ENCODE measurements at places on chromosomes 7 and 10.

- no peak for DNase-seq
Observed at GRCh38 chr10:89224739-89225443, 17.8 kb upstream of the CH25H start.

GRCh38 chr10:119542357-119542987 is at the start of gene RGS10:
TSS of gene RGS10 (minus strand) at chr10:119542719. CDS start at chr10:119542638, 81 bp downstream.
- DNase-seq: peak; percentile 95

GRCh38 chr10:34981844-34982243 is 108.3 kb downstream of the CUL2 start:
- no peak for DNase-seq

DNA sequence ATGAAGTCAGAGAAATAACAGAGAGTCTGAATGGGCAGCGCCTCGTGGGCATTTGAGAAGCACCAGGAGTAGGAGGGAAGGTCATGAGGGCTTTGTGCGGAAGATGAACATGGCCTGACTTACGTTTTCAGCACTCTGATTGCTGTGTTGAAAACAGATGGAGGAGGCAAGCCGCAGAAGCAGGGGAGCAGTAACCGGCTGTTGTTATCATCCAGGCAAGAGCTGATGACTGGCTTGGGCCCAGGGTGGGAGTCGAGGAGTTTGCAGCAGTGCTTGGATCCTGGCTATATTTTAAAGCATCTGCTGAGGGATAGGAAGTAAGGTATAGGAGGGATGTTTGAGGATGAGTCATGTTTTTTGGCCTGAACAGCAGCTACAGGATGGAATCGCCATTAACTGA is 12.7 kb upstream of the PDLIM1 start:
- DNase-seq: no peak

- peak; percentile 34 for DNase-seq
Observed at GRCh38 chr10:103716206-103717160, 138.9 kb downstream of the SH3PXD2A start.

- no peak for DNase-seq
Observed at GRCh38 chr10:95319239-95319638, 28.4 kb upstream of the PDLIM1 start.

GRCh38 chr7:74405899-74406512 is 47.7 kb upstream of the GTF2IRD1 start:
- no peak for DNase-seq
